ENCODE measurements at places on chromosomes 1 and 21. TPM values are rescaled to one million over a fixed set of nuclear protein-coding genes. Genes with fewer than 3 reads are reported as not detected.

The ZNF692 gene
- total RNA-seq: 17.2 TPM

The TLR5 gene
- total RNA-seq: 0.06 TPM

The SLC1A7 gene
- total RNA-seq: 0.04 TPM

The KCNE1 gene
- total RNA-seq: 0.06 TPM

The DDOST gene
- 269 TPM for total RNA-seq

The ST6GALNAC3 gene
- total RNA-seq: 6.4 TPM

The ELK4 gene
- total RNA-seq: 26.3 TPM

The MYBPH gene
- total RNA-seq: 1.1 TPM

The TNFSF18 gene
- not detected for total RNA-seq

The FAM72A gene
- total RNA-seq: 17.9 TPM

The SPRR3 gene
- total RNA-seq: not detected

The SPRR2E gene
- total RNA-seq: not detected

The SELL gene
- not detected for total RNA-seq

The LCK gene
- not detected for total RNA-seq

The MYOC gene
- total RNA-seq: not detected

The KRTAP13-2 gene
- not detected for total RNA-seq

The BACE2 gene
- total RNA-seq: not detected

The FCER1G gene
- 0.28 TPM for total RNA-seq

The GPBP1L1 gene
- 119 TPM for total RNA-seq

The TMEM183A gene
- total RNA-seq: 110 TPM

The IQGAP3 gene
- total RNA-seq: 16.8 TPM

The C1QA gene
- 0.35 TPM for total RNA-seq

The LCE1C gene
- total RNA-seq: not detected

The ADGRL4 gene
- total RNA-seq: not detected

The CNTN2 gene
- total RNA-seq: 0.08 TPM

The HSD17B7 gene
- total RNA-seq: 21.2 TPM

The NPR1 gene
- not detected for total RNA-seq

The ASCL5 gene
- not detected for total RNA-seq

The CD101 gene
- 2.3 TPM for total RNA-seq

The GPATCH2 gene
- total RNA-seq: 24.9 TPM

The MCOLN3 gene
- total RNA-seq: 6.2 TPM

The HRNR gene
- total RNA-seq: not detected

The NEK7 gene
- 24.9 TPM for total RNA-seq

The FNBP1L gene
- 39.2 TPM for total RNA-seq

The CFAP141 gene
- total RNA-seq: not detected

The MXRA8 gene
- total RNA-seq: 11.3 TPM

The CHIT1 gene
- total RNA-seq: 0.18 TPM

The FHAD1 gene
- total RNA-seq: 2.3 TPM

The RNASEL gene
- 1.5 TPM for total RNA-seq

The CLCA4 gene
- total RNA-seq: not detected

The ZSWIM5 gene
- total RNA-seq: 0.08 TPM

The LZIC gene
- 68.0 TPM for total RNA-seq

The KRTAP21-2 gene
- total RNA-seq: not detected

The CD34 gene
- 0.36 TPM for total RNA-seq

The PRR9 gene
- not detected for total RNA-seq

The NBPF6 gene
- total RNA-seq: 0.69 TPM

The MEX3A gene
- total RNA-seq: 22.3 TPM

The FNDC10 gene
- total RNA-seq: 1.9 TPM

The TMPRSS2 gene
- not detected for total RNA-seq

The RNF220 gene
- 89.4 TPM for total RNA-seq
